ENCODE measurements at places on chromosomes 1 and 21.

DNA sequence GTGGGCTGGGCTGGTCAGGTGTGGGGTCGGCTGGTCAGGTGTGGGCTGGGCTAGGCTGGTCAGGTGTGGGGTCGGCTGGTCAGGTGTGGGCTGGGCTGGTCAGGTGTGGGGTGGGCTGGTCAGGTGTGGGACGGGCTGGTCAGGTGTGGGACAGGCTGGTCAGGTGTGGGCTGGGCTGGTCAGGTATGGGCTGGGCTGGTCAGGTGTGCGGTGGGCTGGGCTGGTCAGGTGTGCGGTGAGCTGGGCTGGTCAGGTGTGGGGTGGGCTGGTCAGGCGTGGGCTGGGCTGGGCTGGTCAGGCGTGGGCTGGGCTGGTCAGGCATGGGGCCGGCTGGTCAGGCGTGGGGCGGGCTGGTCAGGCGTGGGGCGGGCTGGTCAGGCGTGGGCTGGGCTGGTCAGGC is 6.3 kb upstream of the FNDC10 start:
- no peak for DNase-seq

DNA sequence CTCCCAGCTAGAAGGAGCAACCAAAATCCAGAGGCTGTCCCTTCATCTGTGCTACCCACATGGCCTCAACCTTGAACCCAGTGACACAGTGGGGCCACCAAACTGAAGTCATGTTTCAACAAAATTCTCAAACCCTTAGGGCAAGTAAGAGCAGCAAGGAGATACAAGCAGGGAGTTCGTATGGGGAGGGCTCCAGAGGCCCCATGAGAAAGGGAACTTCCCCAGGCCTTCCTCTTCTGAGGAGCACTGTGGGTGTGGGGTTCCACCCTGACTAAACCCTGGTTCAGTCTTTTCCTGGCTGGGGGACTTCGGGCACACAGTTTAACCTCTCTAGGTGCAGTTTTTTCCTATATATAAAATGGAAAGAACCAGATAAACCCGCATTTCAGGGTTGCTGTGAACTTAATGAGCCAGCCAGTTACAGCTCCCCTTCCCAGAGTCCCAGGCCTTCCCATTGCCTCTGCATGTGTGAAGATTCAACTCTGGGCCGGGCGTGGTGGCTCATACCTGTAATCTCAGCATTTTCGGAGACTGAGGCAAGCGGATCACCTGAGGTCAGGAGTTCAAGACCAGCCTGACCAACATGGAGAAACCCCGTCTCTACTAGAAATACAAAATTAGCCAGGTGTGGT is 8.0 kb upstream of the THEMIS2 start:
- DNase-seq: no peak

DNA sequence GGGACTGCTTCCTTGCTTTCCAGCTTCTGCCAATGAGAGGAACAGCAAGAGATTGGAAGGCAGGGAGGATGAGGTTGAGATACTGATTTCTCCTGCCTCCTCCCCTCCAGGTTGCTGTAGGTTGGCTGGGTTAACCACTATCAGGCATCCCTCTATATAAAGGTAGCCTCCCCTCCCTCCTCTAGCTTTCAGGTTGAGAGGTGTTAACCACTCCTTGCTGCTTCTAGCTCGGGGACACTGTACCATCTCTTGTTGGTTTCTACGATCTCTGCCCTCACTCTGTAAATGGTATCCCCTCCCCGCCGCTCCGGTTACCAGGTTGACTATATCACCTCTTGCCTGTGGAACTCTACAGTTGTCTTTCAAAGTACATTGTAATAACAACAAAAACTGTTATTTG is 16.7 kb downstream of the LPAR3 start:
- no peak for DNase-seq

- DNase-seq: no peak
Measured at GRCh38 chr21:25297117-25297516, 310.2 kb downstream of the MRPL39 start.

DNA sequence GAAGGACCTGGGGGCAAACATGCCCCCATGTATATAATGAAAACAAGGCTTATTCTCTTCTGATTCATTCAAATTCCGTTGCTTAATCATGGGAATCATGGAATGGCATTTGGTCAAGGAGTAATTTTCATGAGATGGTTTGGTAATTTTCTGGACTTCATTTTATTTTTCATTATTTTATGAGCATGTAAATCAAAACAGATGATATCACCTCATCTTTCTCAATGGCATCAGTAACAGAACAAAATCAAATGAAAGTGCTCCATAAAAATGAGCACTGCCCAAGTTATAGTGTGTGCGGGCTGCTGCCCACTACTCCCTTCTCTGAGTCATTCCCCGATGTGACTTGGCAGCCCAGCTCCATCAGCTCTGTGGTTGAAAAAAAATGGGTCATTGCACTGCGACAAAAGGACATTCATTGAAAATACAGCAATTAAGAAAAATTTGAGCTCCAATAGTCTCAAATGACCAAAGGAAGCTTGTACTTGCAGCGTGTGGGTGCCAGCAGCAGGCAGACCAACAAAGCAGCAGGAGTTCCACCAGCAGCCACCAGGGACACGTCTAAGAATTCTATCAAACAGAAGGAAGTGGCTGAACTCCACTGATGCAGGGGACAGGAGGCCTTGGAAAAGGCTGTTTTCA is 84.3 kb upstream of the VAV3 start:
- no peak for DNase-seq

DNA sequence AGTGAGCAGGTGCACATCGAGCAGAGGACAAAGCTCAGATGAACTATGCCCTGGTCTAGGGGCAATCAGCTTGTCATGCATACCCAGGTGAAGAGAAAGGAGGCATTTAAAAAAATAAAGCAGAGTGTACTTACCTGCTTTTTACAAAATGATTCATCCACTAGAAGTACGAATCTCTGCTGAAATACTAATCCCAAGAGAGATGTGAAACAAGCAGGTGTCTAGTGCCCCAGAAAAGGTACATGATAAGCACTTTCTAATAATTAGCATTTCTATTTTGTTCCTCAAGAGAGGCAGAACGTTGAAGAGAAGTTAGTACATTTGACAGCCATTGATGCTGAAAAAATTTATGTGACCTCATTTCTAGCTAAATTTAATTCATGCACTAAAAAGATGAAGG is 31.1 kb downstream of the CHODL start:
- no peak for DNase-seq

DNA sequence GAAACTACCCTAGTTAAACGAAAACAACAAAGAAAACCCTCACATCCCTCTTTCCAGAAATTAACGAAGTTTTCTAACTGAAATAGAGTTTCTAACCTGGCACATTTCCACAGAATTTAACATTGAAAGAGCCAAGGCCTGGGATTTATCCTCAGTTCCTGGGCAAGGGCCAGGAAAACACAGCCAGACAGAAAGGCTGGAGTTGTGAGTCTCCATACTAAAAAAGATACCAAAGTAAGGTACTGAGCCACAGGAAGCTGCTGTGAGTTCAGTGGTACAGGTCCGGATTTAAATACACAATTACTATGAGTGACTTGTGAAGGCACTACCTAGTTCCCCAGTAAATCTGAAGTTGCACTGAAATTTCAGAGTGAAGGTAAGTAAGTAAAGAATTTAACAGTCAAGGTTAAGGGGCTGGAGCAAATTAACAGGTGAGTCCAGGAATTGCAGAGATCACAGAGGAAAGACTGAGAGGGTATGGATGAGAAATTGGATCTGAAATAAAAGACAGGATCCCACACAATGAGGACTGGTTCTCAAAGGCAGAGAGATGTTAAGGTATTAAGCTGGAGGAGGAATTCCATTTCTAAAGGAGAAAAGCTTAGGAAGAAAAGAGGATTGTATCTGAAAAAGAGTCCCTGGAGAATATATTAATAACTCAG is 905 bp downstream of the LIX1L start:
- DNase-seq: peak; percentile 36

GRCh38 chr1:99969729-99970621 is at the start of gene SLC35A3:
Gene SLC35A3, plus strand, starts transcription at chr1:99969996. Its CDS starts 23,559 bp downstream, at chr1:99993555.
- peak; percentile 63 for DNase-seq

GRCh38 chr1:13725714-13726175 is 25.8 kb downstream of the PRDM2 start:
- peak; percentile 79 for DNase-seq

DNA sequence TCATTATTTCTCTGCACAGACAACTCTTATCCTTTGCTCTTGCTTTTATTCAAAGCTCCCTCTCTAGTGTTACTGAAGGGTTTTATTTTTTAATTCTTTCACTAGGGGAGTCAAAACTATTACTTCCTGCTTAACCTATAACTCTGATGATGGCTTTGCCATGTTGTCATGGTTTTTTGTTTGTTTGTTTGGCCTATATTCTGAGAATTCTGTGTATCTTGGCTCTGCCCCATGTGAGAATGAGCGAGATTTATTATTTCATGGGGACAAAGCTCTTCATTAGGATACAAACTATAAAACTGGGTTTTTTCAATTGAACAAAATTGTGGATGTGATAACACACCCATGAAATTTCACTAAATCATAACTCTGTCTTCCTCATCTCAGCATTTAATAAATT is 190.5 kb upstream of the C1orf105 start:
- no peak for DNase-seq

- no peak for DNase-seq
Measured at GRCh38 chr1:66556161-66556611, 22.2 kb downstream of the SGIP1 start.

GRCh38 chr1:57874418-57874877 is 450.6 kb upstream of the DAB1 start:
- DNase-seq: peak; percentile 84

- no peak for DNase-seq
Measured at GRCh38 chr1:184330875-184331274, 56.0 kb upstream of the C1orf21 start.

DNA sequence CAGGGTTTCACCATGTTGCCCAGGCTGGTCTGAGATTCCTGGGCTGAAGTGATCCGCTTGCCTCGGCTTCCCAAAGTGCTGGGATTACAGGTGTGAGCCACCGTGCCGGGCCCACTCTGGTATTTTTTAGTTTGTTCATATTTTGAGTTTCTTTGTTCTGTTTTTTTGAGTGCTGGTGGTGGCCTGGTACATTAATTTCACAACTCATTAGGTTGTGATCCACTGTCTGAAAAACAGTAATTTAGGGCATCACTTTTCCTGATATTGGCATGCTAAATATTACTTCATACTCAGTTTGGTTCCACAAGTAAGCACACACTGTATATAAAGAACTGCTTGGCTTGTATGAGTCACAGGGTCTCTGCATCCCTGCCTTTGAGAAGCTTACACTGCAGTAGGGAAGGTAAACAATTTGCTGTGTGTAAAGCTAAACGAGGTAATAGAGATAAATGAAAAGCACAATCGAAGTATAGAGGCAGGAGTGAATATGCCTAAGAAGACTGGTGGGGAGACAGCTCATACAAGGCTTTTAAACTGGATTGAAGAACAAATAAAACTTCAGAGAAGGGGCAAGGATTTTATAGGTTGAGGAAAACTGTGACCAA is 7.7 kb downstream of the SNX27 start:
- peak; percentile 55 for DNase-seq

DNA sequence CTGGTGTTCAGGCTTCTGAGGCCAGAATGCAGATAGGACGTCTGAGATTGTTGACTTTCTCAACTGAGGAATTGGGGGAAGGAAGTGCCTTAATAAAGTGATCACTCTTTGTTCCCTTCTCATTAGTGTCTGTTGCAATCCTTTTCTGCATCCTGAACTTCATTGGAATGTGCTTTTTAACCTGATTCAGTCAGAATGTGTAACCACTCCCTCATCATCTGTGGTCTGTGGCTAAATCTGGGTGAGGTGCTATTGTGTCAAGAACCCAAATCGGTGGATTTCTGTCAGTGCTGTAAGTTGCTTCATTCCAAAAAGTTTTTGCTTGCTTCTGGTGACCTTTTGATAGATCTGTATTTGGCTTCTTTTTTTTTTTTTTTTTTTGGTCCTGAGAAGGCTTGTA is 38.2 kb downstream of the ARID1A start:
- DNase-seq: peak; percentile 98

- DNase-seq: no peak
Measured at GRCh38 chr1:35173909-35174540, 18.9 kb downstream of the SFPQ start.

GRCh38 chr21:30337276-30337744 is at the start of gene KRTAP27-1:
Gene KRTAP27-1, minus strand, starts transcription at chr21:30337694. Its CDS starts 26 bp downstream, at chr21:30337668.
- no peak for DNase-seq

DNA sequence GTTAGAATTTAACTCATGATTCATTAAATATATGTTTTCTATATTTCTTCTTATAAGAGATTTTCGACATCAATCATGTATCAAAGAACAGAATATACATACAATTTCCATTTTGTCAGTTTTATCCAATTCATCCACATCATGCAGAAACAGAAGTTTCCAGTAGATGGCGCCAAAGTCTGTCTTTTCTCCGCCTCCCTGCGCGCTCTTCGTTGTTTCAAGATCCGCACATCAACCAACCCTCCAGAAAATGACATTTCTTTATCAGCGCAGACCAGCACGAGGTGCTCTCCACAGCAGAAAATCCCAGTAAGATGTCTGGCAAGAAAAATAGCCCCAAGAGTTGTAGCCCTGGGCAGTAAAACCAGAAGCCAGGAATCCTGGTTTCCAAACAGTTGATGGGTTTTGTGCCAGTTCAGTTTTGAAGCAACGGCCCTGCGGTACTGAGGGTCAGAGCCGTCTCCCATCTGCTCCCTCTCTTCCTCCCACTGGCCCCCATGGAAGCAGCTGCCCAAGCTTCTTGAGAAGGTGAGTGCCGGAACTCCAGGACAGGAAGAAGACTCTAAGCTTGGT is 38.6 kb upstream of the GPR137B start:
- peak; percentile 10 for DNase-seq

GRCh38 chr1:41363591-41364320 is 2.5 kb downstream of the FOXO6 start:
- no peak for DNase-seq

GRCh38 chr1:220711056-220711809 is 21.1 kb downstream of the C1orf115 start:
- no peak for DNase-seq

All from astrocyte (in vitro differentiated cells and primary cell).